ENCODE measurements at places on chromosomes 2 and 18.

- DNase-seq = no peak
These were observed 88.4 kb downstream of the ARHGAP15 start for GRCh38 chr2:143217512-143218115.

DNA sequence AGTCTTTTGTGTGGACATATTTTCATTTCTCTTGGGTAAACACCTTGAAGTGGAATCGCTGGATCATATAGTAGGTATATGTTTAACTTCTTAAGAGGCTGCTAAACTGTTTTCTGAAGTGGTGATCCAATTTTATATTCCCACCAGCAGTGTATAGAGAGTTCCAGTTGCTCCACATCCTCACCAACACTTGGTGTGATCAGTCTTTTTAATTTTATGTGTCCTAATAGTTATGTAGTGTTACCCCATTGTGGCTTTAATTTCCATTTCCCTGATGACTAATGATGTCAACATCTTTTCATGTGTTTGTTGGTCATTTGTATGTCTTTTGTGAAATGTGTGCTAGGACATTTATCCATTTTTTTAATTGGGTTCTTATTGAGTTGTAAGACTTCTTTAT is 56.9 kb downstream of the DGKD start:
- DNase-seq = no peak

- DNase-seq = no peak
These were observed 1.3 kb downstream of the ADRA2B start for GRCh38 chr2:96114903-96115581.

DNA sequence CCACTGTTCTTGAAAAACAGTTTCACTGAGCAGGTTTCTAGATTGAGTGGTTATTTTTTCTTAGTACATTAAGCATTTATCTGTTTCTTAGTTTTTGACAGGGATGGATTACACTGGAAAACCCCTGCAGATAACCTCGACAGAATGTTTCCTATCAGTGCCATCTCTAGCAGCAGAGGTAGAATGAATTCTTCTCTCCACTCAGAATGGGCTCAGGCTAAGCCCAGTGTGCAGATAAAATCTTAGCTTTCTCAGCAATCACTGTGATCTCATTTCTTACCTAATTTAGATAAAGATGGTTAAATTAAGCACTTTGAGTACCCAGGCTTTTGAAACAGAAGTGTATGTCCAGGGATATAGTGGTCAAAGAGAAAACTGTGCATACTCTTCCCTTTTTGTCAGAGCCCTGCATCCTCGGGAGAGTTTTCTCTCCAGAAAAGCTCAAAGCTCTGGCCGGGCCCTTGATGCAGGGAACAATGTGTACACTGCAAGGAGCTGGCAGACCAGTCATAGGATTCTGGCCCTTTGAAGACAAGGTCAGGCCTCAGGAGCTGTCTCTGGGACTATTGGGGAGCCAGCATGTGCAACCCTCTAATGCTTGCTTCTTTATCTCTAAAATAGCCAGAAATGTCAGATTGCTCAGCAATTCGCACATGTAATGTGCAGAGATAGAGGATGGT is 10.6 kb upstream of the AKAIN1 start:
- no peak for DNase-seq

DNA sequence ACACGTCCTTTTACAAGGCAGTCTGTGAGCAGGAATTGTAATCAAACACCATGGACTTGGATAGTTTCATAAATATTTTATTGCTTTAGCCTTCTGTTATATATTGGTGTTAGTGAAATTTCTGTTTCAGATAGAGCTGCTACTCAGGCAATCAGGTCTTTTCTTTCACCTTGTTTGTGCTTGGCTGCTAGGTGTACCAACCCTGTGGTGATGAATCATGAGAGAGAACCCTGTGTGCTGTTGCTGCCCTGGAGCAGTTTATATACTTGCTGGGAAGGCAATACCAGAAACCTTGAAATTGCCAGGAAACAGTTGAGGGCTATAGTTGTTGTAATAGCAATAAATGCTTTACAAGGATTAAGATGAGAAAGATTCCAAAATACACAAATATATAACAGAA is 84.5 kb downstream of the FSHR start:
- DNase-seq = no peak

GRCh38 chr2:180664507-180664906 is 315.9 kb upstream of the UBE2E3 start:
- DNase-seq = no peak

DNA sequence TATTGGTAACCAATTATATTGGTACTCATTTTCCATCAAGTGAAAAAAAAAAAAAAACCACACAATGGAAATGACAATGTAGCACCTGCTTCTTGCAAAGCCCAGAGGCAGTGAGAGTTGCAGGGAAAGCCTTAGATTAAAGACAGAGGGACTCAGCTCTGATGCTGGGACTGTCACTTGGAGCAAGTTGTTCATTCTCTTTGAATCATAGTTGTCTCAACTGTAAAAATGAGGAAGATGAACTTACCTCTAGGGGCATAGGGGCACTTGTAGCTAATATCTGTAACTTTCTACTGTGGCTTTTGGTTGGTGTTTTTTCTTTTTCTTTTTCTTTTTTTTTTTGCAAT is 81.4 kb upstream of the LPIN2 start:
- no peak for DNase-seq

DNA sequence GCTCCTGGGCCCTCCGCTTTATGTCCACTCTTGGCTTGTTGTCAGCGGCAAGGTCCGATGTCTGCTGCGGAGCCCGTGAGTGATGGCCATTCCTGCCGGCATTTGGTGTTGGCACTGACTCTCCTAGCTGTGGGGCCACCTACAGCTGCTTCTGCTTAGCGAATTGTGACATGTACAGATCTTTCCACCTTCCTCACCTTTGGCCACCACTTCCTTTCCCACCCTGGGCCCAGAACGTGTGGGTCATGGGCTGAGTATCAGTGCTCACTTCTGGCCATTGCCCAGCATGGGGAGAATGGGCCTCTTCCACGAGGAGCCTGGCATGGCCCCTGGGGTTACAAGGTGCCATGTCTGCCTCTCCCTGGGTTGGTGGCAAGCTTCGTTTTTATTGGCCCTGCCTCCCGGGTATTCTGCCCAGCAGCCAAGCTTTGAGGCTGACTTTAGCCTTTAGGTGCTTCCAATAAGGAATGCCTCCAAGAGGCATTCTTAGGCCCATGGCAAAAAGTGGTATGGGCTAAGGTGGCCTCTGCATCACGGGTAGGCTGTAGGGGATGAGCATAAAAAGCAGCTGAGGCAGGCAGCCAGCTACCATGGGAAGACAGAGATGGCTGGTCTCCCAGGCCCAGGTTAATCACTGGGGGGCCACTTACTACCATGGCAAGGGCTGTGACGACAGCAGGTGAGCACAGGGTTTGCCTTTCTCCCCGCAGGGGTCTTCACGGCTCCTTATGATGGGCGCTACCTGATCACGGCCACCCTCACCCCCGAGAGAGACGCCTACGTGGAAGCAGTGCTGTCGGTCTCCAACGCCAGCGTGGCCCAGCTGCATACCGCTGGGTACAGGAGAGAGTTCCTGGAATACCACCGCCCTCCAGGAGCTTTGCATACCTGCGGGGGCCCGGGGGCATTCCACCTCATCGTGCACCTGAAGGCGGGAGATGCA is 65.8 kb downstream of the EMILIN2 start:
- no peak for DNase-seq

DNA sequence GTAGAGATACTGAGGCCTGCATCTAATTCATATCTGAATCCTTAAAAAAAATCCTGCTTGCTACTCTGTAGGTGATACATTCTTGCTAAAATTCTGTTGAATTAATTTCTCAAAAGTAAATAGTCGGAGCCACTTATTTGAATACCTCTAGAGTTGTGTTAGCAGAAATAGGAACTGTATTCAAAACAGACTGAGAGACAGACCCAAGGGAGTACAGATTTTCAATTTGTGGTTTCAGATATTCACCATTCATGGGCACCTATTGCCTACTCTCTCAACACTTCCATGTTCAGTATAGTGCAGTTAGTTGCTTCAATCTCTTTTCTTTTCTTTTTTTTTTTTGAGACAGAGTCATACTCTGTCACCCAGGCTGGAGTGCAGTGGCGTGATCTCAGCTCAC is 46.6 kb upstream of the CTLA4 start:
- DNase-seq = no peak

DNA sequence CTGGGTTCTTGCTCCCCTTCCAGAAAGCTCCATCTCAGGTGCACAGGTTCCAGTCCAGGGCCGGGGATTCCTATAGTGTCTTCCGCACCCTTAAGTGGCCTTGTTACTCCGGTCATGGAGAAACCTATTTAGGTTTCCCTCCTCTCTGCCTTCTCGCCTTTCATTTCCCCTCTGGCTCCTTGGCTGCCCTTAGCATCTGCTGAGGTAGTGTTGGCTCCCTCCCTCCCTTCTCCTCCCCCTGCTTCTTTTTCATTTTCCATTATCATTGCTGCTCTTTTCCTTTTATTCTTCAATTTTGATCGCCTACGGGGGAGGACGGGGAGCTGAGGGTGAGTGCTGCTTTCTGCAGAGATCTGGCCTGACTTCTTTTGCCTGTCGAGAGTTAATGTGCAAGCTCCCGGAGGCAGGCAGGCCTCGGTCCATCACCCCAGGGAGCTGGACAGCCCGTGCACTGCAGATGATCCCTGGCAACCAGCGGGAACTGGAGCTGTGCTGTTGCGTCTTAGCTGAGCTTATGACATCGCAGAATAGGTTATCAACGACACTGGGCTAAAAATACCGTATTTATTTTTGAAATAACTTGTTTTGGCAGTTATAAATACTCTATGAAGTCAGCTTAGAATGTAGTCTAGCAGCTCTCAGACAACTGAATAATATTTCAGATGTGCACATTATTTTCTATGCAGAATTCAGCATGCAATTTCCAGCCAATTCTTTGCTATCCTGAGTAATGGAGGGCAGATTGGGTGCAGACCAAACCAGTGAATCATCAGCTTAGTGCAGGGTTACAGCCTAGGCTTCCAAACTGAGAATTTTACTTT is 141.9 kb downstream of the SLC4A3 start:
- DNase-seq = no peak

- no peak for DNase-seq
These were observed 462.7 kb downstream of the METTL4 start for GRCh38 chr18:2108591-2108990.

DNA sequence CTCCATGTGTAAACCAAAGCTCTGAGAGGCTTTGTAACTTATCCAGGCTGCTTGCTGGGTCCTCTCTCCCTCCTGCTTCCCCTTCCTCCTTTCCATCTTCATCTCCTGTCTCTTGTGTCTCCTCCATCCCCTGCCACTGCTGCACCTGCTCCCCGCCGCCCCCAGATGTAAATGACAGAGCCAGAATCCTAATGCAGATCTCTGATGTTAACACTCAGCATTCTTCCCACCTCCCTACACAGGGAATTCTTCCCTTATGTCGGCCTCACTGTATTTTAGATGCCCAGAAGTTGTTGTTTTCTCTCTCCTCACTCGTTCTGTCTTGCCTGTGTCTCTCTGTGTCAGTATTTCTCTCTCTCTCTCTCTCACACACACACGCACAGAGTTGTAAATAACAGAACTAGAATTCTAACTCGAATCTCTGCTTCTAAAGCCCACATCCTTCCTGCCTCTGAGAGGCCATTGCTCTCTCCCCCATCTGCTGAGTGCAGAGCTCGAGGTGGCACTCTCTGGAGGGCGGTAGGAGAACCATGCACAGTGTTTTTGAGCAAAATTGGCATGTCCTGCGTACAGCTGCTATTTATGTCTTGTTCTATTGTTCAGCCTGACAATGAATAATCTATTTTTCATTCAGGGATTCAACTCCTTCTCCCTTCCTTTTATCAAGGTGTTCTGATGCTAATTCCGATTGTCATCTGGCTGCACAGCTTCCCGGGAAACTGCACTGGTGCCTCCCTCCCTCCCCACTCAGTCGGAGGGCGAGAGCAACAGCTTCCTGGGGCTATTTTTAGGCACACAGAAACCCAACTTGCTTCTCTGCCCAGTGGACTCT is 219.9 kb downstream of the SH3RF3 start:
- DNase-seq = no peak

GRCh38 chr2:238910751-238911351 is 63.0 kb downstream of the TWIST2 start:
- DNase-seq = no peak

DNA sequence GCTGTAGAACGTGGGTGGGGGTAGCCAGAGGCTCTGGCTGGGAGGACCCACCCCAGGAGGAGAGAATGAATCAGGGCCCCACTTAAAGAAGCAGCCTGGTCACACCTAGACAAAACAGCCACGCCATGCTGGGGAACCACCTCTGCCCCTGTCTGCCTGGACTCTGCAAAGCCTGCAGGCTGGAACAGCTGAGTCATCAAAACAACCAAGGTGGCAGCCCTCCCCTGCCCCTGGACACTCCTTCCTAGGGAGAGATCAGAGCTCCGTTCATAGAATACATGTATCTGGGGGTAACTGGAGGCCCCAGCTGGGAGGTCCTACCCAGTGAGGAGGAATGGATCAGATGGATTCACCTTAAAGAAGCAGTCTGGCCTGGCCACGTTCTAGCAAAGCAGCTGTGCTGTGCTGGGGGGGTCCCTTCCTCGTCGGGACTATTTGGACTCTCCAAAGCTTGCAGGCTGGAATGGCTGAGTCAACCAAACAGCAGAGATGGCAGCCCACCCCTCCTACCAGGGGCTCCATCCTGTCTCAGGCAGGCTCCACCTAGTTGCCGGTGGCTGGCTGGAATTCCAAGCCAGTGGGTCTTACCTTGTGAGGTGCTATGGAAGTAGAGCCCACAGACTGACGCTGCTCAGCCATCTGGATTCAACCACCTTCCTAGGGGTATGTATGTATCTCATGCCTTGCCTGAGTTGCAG is 50.5 kb upstream of the NT5C1B start:
- no peak for DNase-seq

DNA sequence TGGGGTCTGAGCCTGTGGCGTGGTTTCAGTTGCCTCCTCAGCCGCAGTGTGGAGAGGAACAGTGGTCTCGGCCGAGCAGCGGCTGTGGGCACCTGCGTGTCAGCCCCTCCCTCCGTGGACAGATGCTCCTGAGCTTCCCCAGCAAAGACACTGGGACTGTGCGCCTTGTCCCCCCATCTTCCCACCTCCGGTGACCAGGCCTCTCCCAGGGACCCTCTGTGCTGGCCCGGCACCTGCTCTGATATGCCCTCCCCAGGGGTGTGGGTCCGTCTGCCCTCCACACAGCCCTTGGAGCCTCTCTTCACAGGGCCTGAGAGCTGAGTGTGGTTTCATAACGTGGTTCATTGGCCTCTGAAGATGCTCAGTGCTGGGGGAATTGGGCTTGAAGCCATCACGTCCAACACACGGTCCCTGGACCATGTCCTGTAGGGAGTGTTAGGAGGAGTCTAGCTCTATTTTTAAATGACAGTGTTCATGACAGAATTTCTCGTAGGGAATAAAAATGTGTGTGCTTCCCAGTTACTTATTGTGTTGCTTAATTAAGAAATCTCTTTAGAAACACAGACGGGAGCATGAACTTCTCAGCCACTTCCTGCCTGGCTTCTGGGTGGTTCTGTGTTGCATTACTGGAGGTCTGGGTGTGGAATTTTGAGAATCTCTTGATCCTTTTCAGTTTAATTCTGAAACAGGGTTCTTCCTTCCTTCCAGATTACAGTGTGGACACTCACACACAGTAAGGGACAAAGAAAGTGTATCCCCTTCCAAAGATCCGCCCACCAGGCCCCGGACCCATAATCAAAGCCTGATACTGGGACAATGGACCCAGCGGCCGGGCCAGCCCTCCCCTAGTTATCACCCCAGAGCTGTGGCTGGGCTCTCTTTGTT is 110.7 kb downstream of the NFATC1 start:
- DNase-seq = no peak

- DNase-seq = no peak
These were observed 10.7 kb upstream of the ADCY3 start for GRCh38 chr2:24930768-24931167.

GRCh38 chr18:905948-906415 is 1.3 kb downstream of the ADCYAP1 start:
- DNase-seq = no peak

- DNase-seq = no peak
These were observed 84.5 kb upstream of the LCLAT1 start for GRCh38 chr2:30362468-30363081.
